ENCODE measurements at places on chromosomes 4 and X. TPM values are rescaled to one million over a fixed set of nuclear protein-coding genes. Genes with fewer than 3 reads are reported as not detected.

Gene WDR19
- 11.0 TPM for total RNA-seq

Gene FAT4
- 0.95 TPM for total RNA-seq

Gene PIM2
- total RNA-seq: 24.1 TPM

Gene MAOA
- 7.4 TPM for total RNA-seq

DNA sequence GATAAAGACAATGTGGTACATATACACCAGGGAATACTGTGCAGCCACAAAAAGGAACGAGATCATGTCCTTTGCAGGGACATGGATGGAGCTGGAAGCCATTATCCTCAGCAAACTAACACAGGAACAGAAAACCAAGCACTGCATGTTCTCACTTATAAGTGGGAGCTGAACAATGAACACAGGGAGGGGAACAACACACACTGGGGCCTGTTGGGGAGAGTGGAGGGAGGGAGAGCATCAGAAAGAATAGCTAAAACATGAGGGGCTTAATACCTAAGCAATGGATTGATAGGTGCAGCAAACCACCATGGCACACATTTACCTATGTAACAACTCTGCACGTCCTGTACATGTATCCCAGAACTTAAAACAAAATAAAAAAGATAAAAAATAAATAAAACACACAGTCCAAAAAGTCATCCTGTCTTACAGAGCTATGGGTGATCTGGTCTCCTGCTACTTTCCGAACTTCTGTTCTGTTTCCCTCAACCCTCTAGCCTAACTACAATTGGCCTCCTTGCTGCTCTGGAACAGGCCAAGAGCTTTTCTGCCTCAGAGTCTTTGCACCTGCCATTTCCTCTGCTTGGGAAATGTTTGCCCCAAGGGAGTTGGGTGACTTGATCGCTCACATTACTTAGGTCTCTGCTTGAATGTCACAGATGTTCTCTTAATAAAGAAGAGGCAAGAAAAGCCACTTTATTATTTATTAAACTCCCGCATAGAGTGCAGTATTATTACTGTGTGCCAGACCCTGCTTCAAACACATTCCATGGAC lies 1.1 kb upstream of the CD38 start:
- no peak overlapping the region for H3K27ac ChIP-seq
- H3K27me3 ChIP-seq: no peaks in the 10 kb centered on the region
- DNase-seq: no peak
- peaks cover 10% of the 10 kb centered on the region for H3K4me1 ChIP-seq
- H3K36me3 ChIP-seq: no peaks in the 10 kb centered on the region

DNA sequence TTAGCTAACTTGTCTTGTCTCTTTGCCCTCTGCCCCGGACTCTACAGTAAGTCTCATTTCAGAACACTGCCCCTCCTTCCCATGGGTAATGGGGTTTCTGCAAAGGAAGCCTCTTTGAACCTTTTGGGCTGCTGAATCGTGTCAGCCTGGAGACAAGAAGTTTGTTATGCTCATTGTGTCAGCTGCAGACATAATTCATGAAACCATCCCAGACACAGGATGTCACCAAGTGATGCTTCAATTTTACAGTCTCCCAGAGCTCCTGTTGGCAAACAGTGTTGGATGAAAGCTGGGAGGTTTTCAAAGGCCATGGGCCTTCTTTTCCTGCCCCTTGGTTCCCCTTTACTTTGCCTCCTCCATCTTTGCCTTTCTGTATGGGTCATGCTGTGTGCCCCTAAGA lies 223.1 kb upstream of the TAPT1 start:
- no peaks in the 10 kb centered on the region for H3K27me3 ChIP-seq
- no peak overlapping the region for H3K27ac ChIP-seq
- H3K4me3 ChIP-seq: no peak overlapping the region
- H3K4me1 ChIP-seq: no peaks in the 10 kb centered on the region
- DNase-seq: no peak

- H3K27me3 ChIP-seq: no peaks in the 10 kb centered on the region
- peak; percentile 91 for DNase-seq
- peak overlapping the region; percentile 77 for H3K27ac ChIP-seq
- H3K4me1 ChIP-seq: peaks cover 53% of the 10 kb centered on the region
Measured at GRCh38 chrX:17878028-17878670, 17.1 kb upstream of the RAI2 start.

GRCh38 chr4:81965454-81965853 lies 408.3 kb downstream of the HNRNPD start:
- no peaks in the 10 kb centered on the region for H3K36me3 ChIP-seq
- DNase-seq: no peak
- H3K27me3 ChIP-seq: peaks cover 6% of the 10 kb centered on the region
- H3K27ac ChIP-seq: no peak overlapping the region
- no peaks in the 10 kb centered on the region for H3K4me1 ChIP-seq

- peak; percentile 46 for DNase-seq
- no peaks in the 10 kb centered on the region for H3K27me3 ChIP-seq
- no peaks in the 10 kb centered on the region for H3K36me3 ChIP-seq
- no peak overlapping the region for H3K27ac ChIP-seq
- H3K4me3 ChIP-seq: no peak overlapping the region
- H3K4me1 ChIP-seq: peaks cover 21% of the 10 kb centered on the region
Measured at GRCh38 chrX:95056901-95057300, 1382.9 kb downstream of the FAM133A start.

DNA sequence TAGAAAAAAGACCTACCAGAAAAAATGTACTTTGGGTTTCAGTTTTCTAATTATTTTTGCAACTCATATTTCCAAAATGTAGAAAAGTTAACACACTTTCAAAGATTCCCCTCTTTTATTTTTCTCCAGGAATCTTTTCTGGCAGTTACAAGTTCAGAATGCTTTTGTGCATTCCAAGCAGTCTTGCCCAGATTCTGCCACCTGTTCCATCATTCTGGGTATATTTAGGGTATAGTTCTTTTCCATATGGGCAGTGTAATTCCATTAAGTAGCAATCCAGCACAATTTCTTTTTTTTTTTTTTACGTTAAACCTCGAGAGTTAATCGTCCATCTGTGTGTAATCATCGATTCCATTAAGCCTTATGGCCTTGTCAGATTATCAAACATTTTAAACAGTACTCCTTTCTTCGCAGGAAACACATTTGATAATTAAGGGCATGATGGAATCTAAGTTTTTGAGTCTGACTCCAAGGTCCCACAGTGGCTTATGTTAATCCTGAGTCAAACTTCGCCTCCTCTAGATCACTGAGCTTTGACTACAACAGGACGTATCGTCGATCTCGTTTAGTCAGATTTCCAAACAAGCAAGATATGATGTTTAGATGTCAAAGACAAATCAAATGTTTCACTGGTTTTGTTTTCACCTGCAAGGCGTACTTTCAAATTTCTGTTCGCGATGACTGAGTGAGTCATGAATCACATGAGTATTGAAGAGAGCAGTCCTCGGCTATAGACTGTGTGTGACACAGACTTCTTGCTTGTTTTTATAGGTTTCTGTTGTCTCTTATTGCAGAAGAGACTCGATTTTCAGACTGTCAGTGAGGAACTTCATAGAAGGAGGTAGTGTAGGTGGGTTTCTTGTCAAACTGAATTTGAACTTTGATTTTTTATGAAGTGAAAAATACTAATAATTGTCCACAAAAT lies 118.9 kb upstream of the GK2 start:
- H3K36me3 ChIP-seq: no peaks in the 10 kb centered on the region
- H3K27me3 ChIP-seq: no peaks in the 10 kb centered on the region

- no peak overlapping the region for H3K27ac ChIP-seq
- no peaks in the 10 kb centered on the region for H3K4me1 ChIP-seq
- DNase-seq: peak; percentile 75
- no peak overlapping the region for H3K4me3 ChIP-seq
- no peaks in the 10 kb centered on the region for H3K27me3 ChIP-seq
Measured at GRCh38 chr4:24488399-24489164, 95.8 kb downstream of the DHX15 start.

- 0 out of 2 replicates have a peak, but pooled peaks cover 4% of the 10 kb centered on the region for H3K4me1 ChIP-seq
- no peak for DNase-seq
- H3K36me3 ChIP-seq: no peaks in the 10 kb centered on the region
- H3K27ac ChIP-seq: no peak overlapping the region
- no peaks in the 10 kb centered on the region for H3K27me3 ChIP-seq
Measured at GRCh38 chr4:176760471-176760870, 32.3 kb downstream of the VEGFC start.

GRCh38 chr4:8312976-8313375 lies 43.4 kb downstream of the HTRA3 start:
- no peak for DNase-seq
- no peak overlapping the region for H3K27ac ChIP-seq
- H3K36me3 ChIP-seq: no peaks in the 10 kb centered on the region
- peaks cover 16% of the 10 kb centered on the region for H3K4me1 ChIP-seq
- no peak overlapping the region for H3K4me3 ChIP-seq

- no peak for DNase-seq
- no peaks in the 10 kb centered on the region for H3K27me3 ChIP-seq
- H3K36me3 ChIP-seq: no peaks in the 10 kb centered on the region
- no peak overlapping the region for H3K27ac ChIP-seq
Measured at GRCh38 chr4:11901089-11901488, 472.4 kb upstream of the HS3ST1 start.

DNA sequence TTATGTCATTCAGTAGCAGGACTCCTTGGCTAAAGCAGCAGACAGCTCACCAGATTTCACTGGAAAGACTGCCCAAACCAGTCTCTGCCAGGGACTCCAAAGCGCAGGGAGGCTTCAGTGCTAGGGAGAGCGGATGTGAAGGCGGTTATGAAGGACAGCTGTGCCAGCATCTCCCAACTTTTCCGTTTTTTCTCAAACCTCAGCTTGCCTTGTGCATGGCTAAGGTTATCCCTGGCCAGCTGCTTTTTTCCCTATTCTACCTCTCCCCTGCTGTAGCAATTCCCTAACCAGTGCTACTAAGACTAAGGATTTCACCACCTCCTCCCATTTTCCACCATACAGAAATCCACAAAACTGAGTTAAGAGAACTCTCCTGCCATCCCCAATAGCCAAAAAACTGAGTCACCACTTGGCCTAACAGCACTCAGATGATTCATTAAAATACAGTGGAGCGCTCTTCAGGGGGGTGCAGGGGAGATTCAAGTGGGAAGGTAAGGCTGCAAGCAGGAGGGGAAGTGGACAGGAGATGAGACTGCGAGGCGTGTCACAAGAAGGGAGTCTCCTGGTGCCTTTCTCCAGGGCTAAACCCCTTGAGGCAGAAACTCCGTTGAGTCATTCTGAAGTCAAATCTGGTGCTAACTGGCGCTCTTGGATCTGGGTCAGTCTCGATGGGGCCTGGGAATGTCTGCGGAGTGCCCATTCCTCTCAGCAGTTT lies 90.7 kb downstream of the PALLD start:
- peak; percentile 95 for DNase-seq
- H3K27me3 ChIP-seq: no peaks in the 10 kb centered on the region
- no peaks in the 10 kb centered on the region for H3K36me3 ChIP-seq
- H3K4me3 ChIP-seq: peak overlapping the region; percentile 38
- peaks cover 76% of the 10 kb centered on the region for H3K4me1 ChIP-seq

DNA sequence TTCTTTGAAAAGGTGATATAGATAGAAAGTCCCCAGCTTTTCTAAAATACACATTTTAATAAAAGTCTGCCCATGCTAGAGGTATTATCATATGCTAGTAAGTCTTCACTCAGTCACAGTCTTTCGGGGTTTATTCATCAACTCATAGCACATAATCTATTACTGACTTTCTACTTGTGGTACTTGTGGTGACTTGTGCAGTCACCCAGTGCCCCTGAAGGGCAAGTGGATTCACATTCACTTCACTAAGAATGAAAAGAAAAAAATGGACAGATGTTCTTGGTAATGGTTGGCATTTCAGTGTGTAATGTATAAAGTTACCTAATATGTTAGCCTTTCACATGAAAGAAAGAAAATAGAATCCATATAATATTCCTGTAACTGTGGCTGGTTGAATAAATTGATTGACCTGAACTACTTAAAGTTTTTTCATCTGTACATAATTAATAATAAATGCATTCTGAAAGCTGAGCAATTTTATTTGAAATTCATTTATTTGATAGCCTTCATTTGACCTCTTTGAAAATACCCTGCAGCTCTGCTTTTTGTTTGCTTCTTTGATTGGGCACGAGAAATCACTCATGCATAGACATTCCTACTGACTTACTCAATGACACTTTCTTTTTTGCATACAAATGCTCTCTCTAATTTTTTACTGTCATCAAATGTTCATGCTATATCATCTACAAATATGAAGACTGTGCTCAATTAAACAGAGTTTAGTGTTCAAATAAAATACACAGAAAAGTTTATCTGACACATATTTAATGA lies 39.5 kb upstream of the ZNF330 start:
- no peaks in the 10 kb centered on the region for H3K36me3 ChIP-seq
- no peak overlapping the region for H3K27ac ChIP-seq
- H3K27me3 ChIP-seq: peaks cover 29% of the 10 kb centered on the region
- H3K4me1 ChIP-seq: no peaks in the 10 kb centered on the region
- no peak for DNase-seq

- peak overlapping the region; percentile 62 for H3K27ac ChIP-seq
- H3K4me3 ChIP-seq: peak overlapping the region; percentile 11
- H3K27me3 ChIP-seq: no peaks in the 10 kb centered on the region
- no peaks in the 10 kb centered on the region for H3K36me3 ChIP-seq
- H3K4me1 ChIP-seq: peaks cover 7% of the 10 kb centered on the region
- peak; percentile 72 for DNase-seq
Measured at GRCh38 chr4:160836431-160836830, 1327.4 kb downstream of the FSTL5 start.

- no peak for DNase-seq
- peaks cover 32% of the 10 kb centered on the region for H3K27me3 ChIP-seq
- H3K4me1 ChIP-seq: no peaks in the 10 kb centered on the region
- H3K36me3 ChIP-seq: no peaks in the 10 kb centered on the region
- H3K27ac ChIP-seq: no peak overlapping the region
Measured at GRCh38 chr4:89312066-89312465, 4.5 kb upstream of the GPRIN3 start.

GRCh38 chr4:176153124-176153523 lies 42.3 kb downstream of the SPATA4 start:
- no peak overlapping the region for H3K27ac ChIP-seq
- no peak for DNase-seq
- H3K4me3 ChIP-seq: no peak overlapping the region
- H3K4me1 ChIP-seq: peaks cover 7% of the 10 kb centered on the region

GRCh38 chr4:100982345-100982744 lies 365.0 kb downstream of the PPP3CA start:
- no peak overlapping the region for H3K27ac ChIP-seq
- DNase-seq: no peak
- no peak overlapping the region for H3K4me3 ChIP-seq
- H3K36me3 ChIP-seq: no peaks in the 10 kb centered on the region
- H3K4me1 ChIP-seq: peaks cover 6% of the 10 kb centered on the region

- no peaks in the 10 kb centered on the region for H3K36me3 ChIP-seq
- DNase-seq: no peak
- H3K4me1 ChIP-seq: no peaks in the 10 kb centered on the region
- no peak overlapping the region for H3K27ac ChIP-seq
- no peak overlapping the region for H3K4me3 ChIP-seq
- no peaks in the 10 kb centered on the region for H3K27me3 ChIP-seq
Measured at GRCh38 chr4:103567591-103567990, 152.2 kb downstream of the TACR3 start.

DNA sequence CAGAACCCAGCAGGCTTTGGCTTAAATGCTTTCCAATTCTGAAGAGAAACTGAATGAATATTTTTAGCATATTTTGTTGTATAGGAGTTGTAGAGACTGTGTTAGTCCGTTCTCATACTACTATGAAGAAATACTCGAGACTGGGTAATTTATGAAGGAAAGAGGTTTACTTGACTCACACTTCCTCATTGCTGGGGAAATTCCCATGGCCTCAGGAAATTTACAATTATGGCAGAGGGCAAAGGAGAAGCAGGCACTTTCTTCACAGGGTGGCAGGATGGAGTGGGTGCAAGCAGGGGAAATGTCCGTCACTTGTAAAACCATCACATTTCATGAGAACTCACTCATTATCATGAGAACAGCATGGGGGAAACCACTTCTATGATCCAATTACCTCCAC lies 291.7 kb downstream of the PACRGL start:
- H3K27me3 ChIP-seq: peaks cover 19% of the 10 kb centered on the region
- no peak overlapping the region for H3K4me3 ChIP-seq
- DNase-seq: no peak

Measured in PC-3 (cell line).